OCI-LY7 (cell line): ENCODE measurements at places on chromosomes 7 and 10.

DNA sequence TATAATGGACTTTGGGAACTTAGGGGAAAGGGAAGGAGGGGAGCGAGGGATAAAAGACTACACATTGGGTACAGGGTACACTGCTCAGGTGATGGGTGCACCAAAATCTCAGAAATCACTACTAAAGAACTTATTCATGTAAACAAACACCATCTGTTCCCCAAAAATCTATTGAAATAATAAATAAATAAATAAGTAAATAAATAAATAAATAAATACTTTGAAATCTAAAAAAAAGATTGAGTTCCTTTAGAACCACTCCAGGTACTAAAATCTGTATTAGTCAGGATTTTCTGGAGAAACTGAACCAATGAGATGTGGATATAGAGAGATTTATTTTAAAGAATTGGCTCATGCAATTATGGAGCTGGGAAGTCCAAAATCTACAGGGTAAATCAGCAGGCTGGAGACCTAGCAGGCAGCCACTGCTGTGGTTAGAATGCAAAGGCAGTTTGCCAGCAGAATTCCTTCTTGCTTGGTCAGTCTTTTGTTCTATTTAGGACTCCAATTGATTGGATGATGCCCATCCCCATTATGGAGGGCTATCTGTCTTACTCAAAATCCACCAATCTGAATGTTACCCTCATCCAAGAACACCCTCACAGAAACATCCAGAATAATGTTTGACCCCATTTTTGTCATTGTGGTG lies 8.9 kb downstream of the IGFBP1 start:
- DNase-seq, result no peak

GRCh38 chr10:3906511-3907111 lies 121.6 kb upstream of the KLF6 start:
- no peak for DNase-seq

DNA sequence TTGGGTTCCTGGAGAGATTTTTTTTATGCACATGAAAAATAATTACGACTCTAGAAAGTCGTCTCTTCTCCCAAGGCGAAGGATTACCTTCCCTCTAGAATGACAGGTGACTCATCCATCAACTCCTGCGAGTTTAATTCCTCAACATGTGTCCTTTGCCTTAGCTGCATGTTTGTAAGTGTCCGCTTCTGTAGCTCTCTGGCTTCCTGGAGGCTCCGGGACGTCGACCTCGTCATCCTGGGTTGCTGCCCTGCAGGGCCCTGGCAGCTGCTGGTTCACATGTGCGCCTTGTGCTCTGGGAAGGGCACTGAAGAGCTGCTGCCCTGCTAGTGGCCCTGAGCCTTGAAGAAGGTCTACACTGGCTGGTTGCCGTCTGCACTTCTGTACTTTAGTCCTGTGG lies 210.2 kb downstream of the MLLT10 start:
- DNase-seq, result no peak

DNA sequence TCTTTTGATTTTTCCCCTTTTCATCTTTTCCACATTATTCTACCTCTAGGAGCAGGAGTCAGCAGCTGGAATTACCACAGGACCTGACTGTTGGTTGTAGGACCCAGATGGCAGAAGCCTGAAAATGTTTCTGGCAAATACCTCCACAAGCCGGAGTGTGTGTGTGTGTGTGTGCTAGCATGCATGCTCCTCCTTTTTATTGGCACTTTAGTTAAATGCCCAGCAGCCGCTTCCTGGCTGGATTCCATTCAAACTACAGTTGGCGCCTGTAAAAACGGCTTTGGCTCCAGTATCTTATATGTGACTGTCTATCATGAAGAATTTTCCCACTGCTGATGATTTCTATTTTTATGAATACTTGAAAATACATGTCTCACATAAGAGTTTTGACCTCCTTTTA lies 319.7 kb upstream of the SP4 start:
- DNase-seq, result no peak

DNA sequence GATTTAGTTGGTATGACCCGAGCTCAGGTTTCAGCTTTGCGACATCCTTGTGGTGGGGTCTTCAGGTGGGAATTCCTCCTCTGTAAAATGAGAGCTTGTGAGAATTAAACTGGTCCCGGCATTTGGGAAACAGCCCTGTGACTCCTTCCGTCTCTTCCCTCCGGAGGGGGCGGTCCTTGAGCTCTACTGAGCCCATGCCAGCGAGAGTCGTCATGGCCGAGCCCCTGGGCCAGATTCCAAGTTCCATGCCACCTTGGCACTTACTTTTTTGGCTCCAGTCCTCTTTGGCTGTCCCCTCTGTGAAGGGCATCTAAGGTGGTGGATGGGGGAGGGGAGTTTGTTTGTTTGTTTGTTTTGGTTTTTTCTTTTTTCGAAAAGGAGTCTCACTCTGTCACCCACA lies 47.6 kb downstream of the GTF2IRD1 start:
- DNase-seq, result no peak

DNA sequence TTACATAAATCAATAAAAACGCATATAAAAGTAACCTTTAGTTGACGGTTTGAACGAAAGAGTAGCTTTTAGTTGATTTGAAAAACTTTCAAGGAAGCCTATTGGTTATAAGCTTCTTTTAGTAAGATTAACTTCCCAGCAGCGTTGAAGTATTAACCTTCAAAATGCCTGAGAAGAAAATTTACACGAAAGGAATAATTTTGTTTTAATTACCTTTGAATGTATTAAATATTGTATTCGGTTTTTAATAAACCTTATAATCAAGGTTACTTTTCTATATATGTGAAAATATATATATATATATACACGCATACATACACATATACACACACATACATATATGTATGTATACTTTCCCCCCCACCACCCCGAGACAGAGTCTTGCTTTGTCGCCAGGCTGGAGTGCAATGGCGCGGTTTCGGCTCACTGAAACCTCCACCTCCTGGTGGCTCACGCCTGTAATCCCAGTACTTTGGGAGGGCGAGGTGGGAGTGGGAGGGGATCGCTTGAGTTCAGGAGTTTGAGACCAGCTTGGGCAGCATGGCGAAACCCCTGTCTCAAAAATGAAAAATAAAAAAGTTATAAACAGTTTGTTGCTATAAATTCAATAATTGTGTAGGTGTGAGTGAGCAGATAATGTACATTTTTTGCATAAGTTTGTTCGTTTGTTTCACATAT lies 57.6 kb upstream of the EZH2 start:
- peak; percentile 70 for DNase-seq

GRCh38 chr10:133270773-133271297 lies 5.8 kb downstream of the ADAM8 start:
- DNase-seq, result no peak

DNA sequence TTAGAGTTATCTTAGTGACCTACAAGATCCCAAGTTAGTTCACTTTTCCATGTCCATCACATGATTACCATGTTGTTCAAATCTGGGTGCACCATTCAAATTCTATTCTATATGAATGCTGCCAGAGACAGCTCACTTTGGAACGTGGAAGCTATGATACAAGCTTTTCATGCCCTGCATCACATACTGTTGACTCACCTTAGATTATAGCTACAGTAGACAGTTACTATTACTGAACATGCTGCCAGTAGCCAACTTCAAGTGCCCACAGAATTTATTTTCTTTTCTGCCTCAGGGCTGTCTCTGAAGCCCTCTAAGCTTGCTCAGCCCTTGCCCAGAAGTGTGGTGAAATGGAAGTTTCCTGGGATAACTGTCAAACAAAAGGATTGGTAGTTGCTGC lies 231.1 kb downstream of the GPR158 start:
- DNase-seq, result no peak

DNA sequence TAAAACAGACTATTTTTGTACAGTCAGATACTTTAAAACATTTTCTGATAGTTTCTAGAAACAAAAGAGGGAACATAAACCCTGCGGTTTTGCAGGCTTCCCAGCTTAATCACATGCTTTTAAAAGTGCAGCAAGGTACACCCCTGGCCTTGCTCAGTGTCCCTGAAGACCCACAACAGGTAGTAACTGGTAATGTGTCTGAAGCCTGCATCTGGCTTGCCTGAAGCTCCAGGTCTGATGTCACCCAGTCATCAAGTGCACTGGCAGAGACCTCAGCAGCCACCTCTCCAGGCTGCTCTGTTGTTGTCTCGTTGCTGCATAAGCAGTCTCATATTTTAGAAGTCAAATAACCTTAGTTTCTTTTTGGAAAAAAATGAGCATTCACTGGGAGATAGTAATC lies 376.1 kb upstream of the MTPN start:
- peak; percentile 78 for DNase-seq

- DNase-seq, result no peak
Observed at GRCh38 chr10:81903472-81903871, 28.5 kb downstream of the NRG3 start.

- no peak for DNase-seq
Observed at GRCh38 chr10:30057421-30057841, 2.0 kb downstream of the JCAD start.

DNA sequence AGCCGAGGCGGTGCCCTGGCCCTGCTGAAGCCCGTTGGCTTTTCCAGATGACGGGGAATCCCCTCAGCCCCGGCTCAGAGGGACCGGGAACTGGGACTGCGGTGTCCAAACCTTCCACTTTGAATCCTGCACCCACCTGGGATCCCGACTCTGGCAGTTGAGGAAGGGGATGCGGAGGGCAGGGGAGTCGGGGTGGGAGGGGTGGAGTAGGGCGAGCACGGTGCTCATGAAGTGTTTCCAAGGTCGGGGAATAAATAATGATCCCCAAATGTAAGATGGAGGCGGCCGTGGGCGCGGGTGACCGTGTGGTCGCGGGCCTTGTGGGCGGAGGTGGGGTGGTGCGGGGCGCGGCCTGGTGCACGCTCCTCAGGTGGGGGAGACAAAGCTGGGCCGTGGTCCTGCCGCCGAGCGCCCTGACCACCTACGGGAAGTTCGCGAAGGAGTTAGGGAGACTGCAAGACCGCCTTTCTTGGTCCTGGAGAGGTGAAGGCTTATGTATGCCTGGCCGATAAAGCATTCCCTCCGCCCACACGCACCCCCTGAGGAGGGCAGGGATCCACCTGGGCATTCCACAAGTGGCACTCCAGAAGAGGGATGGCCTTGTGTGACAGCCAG lies 1.4 kb downstream of the MTURN start:
- no peak for DNase-seq

DNA sequence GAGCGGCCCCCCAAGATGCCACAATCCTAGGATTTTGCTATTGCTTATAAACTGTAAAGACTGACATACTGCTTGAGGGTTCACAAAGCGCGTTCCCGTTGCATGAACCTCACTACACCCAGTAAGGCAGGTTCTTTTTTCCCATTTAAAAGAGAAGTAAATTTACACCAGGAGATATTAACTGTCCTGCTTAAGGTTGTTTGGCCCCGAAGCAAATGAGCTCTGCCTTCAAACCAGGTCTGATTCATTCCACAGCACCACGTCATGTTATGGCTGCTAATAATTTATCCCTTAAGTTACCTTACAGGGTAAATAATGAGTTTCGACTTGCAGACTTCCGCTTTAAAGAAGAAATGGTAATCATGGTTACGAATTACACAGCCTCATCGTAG lies 559 bp upstream of the FKBP14 start:
- peak; percentile 61 for DNase-seq

GRCh38 chr10:117865945-117866344 lies 180.8 kb downstream of the RAB11FIP2 start:
- DNase-seq, result no peak

DNA sequence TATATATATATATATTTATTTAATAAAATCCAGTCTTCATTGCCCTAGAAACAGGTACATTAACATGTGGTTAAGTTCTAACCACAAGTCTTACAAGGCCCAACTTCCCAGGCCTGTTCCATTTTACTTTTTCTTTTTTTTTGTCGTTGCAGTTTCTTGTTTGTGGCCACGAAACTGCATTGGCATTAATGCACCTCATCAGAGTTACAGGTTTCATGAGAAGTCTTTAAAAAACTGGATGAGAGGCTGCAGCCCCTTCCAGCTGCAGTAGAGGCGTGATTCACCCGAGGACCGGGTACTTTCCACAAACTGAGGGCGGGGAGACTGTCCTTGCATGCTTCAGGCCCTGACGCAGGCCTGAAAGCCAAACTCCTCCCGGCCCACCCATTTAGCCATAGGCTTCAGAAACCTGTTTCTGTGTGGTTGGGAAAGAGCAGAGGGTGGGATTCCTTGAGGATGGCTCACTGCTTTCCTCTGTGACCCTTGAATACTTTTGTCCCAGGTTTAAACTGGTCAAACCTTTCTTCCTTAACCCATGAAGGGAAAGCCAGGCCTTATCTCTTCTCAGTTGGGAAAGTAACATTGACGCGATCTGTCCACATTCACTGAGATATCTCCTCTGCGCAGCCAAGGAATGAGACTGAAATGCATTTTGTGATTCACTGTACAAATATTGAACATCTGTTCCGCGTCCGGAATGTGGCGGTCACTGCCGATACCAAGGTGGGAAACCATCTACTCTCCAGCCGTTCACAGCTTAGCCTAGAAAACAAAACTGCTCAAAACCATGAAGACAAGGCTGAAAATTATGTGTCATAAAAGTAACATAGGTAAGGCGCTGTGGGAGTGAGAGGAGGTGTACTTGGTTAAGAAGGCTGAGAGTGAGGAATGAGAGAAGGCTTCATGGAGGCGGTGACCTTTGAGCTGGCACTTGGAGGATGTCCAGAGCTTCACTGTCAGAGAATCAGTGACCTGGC lies 311.7 kb downstream of the GATA3 start:
- DNase-seq, result no peak

DNA sequence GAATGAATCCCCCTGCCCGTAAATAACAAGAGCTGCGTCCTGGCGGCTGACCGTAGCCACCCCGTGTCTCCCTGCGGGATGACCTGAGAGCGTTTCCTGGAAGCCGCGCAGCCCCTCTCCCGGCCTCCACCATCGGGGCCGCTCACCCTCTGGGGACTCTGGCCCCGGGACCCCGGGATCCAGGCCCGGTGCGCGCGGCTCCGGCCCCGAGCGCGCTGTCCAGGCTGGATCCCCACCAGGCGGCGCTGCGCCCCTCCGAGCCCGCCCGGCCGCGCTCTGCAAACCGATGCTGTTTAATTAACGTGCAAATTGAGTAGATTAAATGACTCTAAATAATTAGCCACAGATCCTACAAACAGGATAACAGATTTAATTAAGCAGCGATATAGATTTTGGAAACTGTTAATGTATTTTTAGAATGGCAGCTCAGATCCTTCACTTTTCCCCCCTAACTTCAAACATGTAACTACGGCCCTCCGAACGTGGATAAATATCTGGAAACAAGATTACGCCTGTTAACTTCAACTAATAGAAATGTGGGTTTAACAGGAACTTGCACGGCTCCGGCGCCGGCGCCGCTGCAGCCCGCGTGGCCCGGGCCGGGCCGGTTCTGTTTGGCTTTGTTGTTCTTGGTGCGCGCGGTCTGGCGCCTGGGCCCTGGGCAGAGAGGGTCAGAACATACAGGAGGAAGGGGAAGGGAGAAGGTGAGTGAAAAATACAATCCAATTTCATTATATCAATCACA lies 7.1 kb upstream of the UNCX start:
- DNase-seq, result no peak

DNA sequence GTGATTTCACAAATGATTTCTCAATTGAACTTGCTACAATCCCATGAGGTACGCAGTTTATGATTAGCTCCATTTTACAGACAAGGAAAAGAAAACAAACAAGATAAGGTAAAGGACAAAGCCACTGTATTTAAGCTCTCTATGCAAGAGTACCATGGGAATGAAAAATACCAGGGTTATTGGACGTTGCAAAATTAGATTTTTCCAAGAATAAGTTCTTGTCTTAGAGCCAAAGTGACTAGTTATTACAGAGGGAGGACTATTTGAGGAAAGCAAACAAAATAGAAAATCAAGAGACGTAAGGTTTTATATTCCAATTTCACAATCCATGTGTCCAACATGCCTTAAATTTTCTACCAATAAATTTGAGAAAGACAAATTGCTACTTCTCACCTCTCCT lies 97.9 kb upstream of the PTN start:
- no peak for DNase-seq

GRCh38 chr7:76428149-76428823 lies 3.5 kb downstream of the ZP3 start:
- DNase-seq, result no peak

GRCh38 chr10:88512599-88512998 lies 70.5 kb downstream of the RNLS start:
- no peak for DNase-seq
